ENCODE measurements at places on chromosomes 11 and 22. TPM values are rescaled to one million over a fixed set of nuclear protein-coding genes. Genes with fewer than 3 reads are reported as not detected.

GRCh38 chr11:66359662-66360087 lies 11.9 kb downstream of the SLC29A2 start:
- H3K27ac ChIP-seq, result no peak overlapping the region
- no peaks in the 10 kb centered on the region for H3K27me3 ChIP-seq
- H3K4me1 ChIP-seq, result peaks cover 9% of the 10 kb centered on the region
- DNase-seq, result no peak
- no peaks in the 10 kb centered on the region for H3K36me3 ChIP-seq
- H3K4me3 ChIP-seq, result no peak overlapping the region

GRCh38 chr11:87719326-87720073 lies 455.7 kb downstream of the RAB38 start:
- no peak overlapping the region for H3K27ac ChIP-seq
- no peak for DNase-seq
- H3K4me3 ChIP-seq, result no peak overlapping the region

DNA sequence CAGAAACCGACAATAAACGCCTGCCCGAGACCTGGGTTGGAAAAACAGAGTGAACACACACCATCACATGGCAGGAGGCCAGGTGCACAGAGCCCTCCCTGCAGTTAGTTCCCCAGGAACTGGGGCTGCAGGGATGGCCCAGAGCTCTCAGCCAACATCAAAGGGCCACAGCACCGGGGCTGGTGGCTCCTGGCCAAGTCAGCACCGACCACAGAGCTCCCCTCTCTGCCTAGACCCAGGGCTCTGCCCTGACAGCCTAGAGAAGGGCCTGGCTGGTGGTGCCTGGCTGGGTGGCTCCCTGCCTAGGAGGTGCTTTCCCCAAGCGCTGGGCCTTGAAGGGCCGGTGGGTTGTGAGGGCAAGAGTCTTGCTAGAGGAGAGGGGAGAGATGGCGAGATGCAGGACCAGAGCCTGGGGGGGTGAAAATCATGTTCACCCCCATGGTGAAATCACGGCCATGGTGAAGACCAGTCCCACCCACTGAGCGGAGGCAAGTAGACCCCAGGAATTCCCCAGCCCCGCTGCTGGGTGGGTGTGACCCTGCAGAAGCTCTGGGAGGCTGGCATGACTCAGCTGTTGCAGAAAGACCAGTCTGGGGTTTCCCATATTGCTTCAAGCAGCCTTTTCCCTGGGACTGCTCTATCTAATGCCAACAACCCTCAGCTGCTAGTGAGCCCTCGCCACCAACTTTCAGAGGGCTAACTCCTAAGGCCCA lies 7.2 kb upstream of the BID start:
- peaks cover 41% of the 10 kb centered on the region for H3K4me1 ChIP-seq
- no peak overlapping the region for H3K4me3 ChIP-seq
- no peaks in the 10 kb centered on the region for H3K27me3 ChIP-seq
- no peak for DNase-seq
- no peaks in the 10 kb centered on the region for H3K36me3 ChIP-seq
- no peak overlapping the region for H3K27ac ChIP-seq

TMEM109 gene
- 86.7 TPM for total RNA-seq

DNA sequence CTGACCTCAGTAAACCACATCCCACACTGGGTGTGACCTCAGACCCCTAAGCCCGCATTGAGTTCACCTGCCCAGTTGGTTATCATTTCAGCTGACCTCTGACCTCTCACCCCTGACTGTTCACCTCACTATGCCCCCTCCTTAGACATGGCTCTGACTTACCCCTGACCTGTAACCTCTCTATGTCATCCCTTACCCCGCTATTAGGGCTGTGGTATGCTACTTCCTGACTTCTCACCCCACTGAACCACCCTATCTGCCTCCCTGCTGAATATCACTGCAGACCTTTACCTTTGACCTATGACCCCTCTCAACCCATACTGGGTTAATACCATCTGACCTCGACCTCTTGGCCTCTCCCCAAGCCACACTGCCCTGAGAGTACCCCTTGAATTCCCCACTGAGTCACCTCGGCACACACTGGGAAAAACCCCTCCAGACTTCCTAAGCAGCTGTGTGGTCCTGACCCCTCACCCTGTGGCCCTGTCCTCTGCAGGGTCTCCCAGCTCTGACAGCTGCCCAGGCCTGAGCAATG lies 8.3 kb downstream of the PLCB3 start:
- no peaks in the 10 kb centered on the region for H3K4me1 ChIP-seq
- H3K27ac ChIP-seq, result no peak overlapping the region
- peaks cover 91% of the 10 kb centered on the region for H3K36me3 ChIP-seq
- DNase-seq, result no peak
- H3K27me3 ChIP-seq, result no peaks in the 10 kb centered on the region
- no peak overlapping the region for H3K4me3 ChIP-seq

VSIG2 gene
- 1.2 TPM for total RNA-seq

- no peak overlapping the region for H3K27ac ChIP-seq
- H3K36me3 ChIP-seq, result peaks cover 76% of the 10 kb centered on the region
- peaks cover 20% of the 10 kb centered on the region for H3K4me1 ChIP-seq
These were observed 27.9 kb upstream of the KRTAP5-7 start for GRCh38 chr11:71499125-71499524.

C11orf42 gene
- total RNA-seq, result not detected
